ENCODE measurements at places on chromosomes 11 and 22.

- no peak for DNase-seq
Observed at GRCh38 chr11:9095421-9095820, 4.0 kb upstream of the SCUBE2 start.

DNA sequence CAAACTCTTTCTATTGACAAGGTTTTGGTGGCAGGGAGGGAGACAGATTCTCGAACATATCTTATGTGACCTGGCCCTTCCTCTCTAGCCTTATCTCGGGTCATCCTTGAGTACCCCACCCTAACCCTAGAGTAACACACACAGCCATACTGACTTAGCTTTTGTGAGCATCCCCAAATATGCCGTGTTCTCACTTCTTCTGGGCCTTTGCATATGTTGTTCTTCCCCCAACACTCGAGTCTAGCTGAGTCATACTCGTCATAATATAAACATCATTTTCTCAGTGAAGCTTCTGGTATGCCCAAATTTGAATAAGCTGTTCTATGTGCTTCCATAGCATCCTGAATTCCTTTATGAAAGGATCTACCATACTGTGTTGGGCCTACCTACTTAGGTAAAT, 8.0 kb downstream of the TTC17 start:
- no peak for DNase-seq

DNA sequence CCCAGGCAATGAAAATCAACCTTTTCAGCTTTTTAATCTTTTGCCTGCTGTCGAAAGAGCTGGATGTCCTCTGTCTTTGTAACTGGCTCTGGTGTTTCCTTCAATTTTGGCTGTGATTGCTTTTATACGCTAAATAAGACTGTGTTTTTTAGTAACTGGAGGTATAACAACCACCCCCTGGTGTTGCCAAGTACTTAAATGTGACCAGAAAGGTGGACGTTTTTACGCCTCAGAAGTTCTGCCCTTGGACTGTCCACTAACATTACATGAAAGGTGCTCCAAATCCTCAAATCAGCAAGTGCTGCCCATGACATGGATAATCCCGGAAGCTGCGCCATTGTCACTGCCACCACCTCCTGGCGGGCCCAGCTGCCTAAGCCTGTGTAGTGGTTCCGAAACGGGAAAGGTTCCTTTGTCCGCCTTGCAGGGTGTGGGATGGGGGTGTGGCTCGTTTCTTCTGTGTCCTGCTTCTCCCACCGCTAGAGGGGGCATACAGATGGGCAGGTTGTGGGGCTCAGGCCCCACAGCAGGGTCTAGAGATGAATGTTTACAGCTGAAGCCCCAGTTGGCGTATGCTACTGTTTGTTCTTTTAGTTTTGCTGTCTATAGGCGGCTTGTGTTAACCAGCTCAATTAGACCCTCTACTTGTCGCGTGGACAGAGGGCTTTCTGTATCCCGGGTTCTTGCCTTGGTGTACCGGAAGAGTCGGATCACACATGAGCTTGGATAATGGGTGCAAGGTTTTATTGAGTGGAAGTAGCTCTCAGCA, 82.2 kb upstream of the SEPTIN5 start:
- no peak for DNase-seq

GRCh38 chr11:115132436-115133228, 371.6 kb downstream of the CADM1 start:
- DNase-seq = no peak

- DNase-seq = no peak
Observed at GRCh38 chr22:29343313-29343805, 27.9 kb upstream of the RASL10A start.

DNA sequence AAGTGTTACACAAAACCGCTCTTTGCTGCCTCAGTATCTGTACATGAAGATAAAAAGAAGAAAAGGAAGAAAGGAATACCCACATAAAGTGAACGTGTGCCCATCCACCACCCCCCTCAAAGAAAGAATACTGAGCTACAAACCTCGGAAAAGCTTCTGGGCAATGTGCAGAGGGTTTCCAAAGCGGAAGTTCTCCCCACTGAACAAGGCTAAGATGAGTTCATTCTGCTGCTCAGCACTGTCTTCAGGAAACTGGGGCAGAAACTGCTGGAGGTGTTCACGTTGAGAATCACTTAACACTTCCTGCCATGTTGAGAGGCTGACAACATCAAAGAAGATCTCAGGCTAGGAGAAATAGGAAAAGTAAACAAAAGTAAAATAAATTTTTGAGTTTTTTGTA, 6.9 kb downstream of the NFRKB start:
- DNase-seq = no peak

- no peak for DNase-seq
Observed at GRCh38 chr22:18021431-18021830, 2.9 kb downstream of the MICAL3 start.

Measured in stimulated activated CD4-positive, alpha-beta T cell treated with anti-CD3 and anti-CD28 coated beads, Interleukin-1b, Interleukin-23, amount 100 ng/mL, for 24 hours (primary cell).